ENCODE measurements at places on chromosomes 12 and 14. TPM values are rescaled to one million over a fixed set of nuclear protein-coding genes. Genes with fewer than 3 reads are reported as not detected.

TAS2R7 gene
- not detected for total RNA-seq

ACIN1 gene
- 78.7 TPM for total RNA-seq

SLC7A8 gene
- total RNA-seq: 67.7 TPM

PRB2 gene
- not detected for total RNA-seq

IFI27 gene
- total RNA-seq: 194 TPM

RDH16 gene
- 0.65 TPM for total RNA-seq

PUS1 gene
- total RNA-seq: 24.4 TPM

- no peak overlapping the region for H3K4me3 ChIP-seq
- H3K27me3 ChIP-seq: no peaks in the 10 kb centered on the region
- no peak overlapping the region for H3K27ac ChIP-seq
- DNase-seq: no peak
- no peaks in the 10 kb centered on the region for H3K36me3 ChIP-seq
- H3K4me1 ChIP-seq: peaks cover 4% of the 10 kb centered on the region
These were observed 389.8 kb downstream of the NUAK1 start for GRCh38 chr12:105748806-105749600.

- DNase-seq: no peak
- no peaks in the 10 kb centered on the region for H3K27me3 ChIP-seq
- peaks cover 18% of the 10 kb centered on the region for H3K36me3 ChIP-seq
- no peak overlapping the region for H3K4me3 ChIP-seq
- H3K4me1 ChIP-seq: peaks cover 34% of the 10 kb centered on the region
- H3K27ac ChIP-seq: peak overlapping the region; percentile 84
These were observed 10.1 kb upstream of the ALDH2 start for GRCh38 chr12:111756681-111757080.

GRCh38 chr14:36315159-36315853 is 5.1 kb downstream of the MBIP start:
- peaks cover 33% of the 10 kb centered on the region for H3K4me1 ChIP-seq
- H3K27ac ChIP-seq: no peak overlapping the region
- H3K27me3 ChIP-seq: no peaks in the 10 kb centered on the region
- no peak overlapping the region for H3K4me3 ChIP-seq
- H3K36me3 ChIP-seq: peaks cover 22% of the 10 kb centered on the region
- DNase-seq: no peak

DNA sequence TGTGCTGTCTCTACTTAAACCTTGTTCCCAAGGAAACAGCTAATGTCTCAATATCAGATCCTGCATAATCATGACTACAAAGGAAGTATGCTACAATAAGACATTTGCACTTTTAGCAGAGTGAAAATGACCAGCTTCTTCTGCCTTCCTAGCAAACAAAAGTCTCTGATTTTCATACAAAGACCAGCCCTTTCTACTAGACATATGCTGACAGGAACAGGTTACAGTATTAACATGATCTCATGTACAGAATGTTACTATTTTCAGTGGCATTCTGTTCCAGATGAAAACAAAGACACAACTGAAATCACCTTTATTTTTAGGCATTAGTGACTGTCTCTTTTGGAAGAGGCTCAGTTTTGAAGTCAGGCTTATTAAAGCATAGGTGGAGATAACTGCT is 228.6 kb downstream of the MED13L start:
- H3K4me3 ChIP-seq: no peak overlapping the region
- H3K36me3 ChIP-seq: no peaks in the 10 kb centered on the region
- no peak for DNase-seq
- no peak overlapping the region for H3K27ac ChIP-seq

DNA sequence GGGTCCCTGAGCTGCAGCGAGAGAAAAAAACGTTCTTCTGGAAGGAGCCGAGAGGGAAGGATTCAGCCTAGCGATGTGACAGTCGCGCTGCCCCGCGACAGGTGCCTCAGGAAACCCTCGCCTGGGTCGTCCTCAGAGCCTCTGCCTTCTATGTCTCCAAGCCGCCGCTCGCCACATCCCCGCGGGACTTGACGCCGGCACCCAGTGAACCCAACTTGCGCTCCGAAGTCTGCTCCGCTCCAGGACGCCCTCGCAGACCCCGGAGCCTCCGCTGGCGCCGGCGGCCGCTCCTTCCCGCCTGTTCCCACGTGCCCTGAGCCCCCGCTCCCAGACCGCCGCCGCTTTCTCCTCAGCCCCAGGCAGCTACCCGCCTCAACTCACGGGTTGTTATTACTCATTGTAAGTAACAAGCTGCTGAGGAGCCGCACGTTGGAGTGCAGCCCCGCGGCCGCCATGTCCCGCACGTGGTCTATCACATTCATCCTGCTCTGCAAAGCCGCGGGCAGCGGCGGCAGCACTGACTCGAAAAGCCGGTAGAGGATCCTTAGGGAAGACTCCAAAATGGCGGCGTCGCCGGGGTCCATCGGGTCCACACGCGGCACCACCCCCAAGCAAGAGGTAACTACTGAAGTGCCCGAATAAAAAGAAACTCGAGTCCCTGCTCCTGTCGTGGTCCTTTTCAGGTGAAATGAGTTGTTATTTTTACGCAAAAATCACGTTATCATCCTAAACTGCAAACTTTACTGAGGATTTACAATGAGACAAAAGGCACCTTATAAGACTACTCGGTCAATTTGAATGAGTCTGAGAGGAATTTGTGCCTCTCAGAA is at the start of gene ANAPC7:
ANAPC7 (minus strand) TSS at position 563 of the 830 bp plus-strand sequence; CDS start at position 482, 81 bp downstream.
- DNase-seq: peak; percentile 97
- peak within 1 kb of the TSS; percentile 92 for H3K27ac ChIP-seq
- H3K27me3 ChIP-seq: no peaks in the 10 kb centered on the region
- peak within 1 kb of the TSS; percentile 75 for H3K4me3 ChIP-seq
- peaks cover 11% of the 10 kb centered on the region for H3K4me1 ChIP-seq

DNA sequence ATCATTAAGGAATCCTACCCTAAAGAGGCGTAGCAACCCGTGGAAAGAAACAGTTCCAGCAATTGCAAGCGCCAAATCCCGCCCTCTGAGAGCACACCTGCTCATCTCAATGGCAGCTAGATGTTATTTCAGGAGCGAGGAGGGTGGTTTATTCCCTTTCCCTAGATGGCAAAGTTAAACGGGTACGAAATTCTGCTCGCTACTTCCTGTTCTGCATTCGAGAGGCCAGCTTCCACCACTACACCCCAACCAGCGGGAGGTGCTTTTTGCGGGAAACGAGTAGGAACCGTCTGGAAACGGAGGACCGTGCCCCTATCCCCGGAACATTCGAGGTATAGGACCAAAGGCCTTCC is 536 bp downstream of the VPS29 start:
- no peaks in the 10 kb centered on the region for H3K36me3 ChIP-seq
- no peak for DNase-seq
- peak overlapping the region; percentile 94 for H3K27ac ChIP-seq
- H3K4me1 ChIP-seq: peaks cover 34% of the 10 kb centered on the region
- H3K4me3 ChIP-seq: peak overlapping the region; percentile 73

GRCh38 chr14:90512329-90512991 is 115.6 kb downstream of the CALM1 start:
- no peak for DNase-seq
- peak overlapping the region; percentile 81 for H3K27ac ChIP-seq
- H3K4me1 ChIP-seq: peaks cover 55% of the 10 kb centered on the region
- no peak overlapping the region for H3K4me3 ChIP-seq
- H3K36me3 ChIP-seq: no peaks in the 10 kb centered on the region

DNA sequence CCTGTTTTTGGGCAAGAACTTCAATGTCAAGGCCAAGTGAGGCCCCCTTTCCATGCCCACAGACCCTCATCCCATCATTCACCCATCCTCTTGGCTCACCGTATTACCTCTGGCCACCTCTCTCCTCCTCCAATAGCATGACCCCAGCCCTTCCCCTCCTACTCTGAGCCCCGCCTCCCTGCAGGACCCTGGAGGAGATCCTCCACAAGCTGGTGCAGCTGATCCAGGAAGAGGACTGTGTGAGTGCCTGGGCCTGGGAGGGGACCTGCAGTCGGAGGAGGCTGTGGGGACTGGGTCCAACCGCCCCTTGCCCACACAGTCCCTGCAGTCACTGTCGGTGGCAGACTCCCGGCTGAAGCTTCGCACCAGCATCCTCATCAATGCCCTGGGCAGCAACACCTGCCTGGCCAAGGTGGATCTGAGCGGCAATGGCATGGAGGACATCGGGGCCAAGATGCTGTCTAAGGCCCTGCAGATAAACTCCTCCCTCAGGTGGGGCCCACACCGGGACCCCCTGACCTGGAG is 7.2 kb downstream of the CARMIL3 start:
- no peaks in the 10 kb centered on the region for H3K36me3 ChIP-seq
- no peaks in the 10 kb centered on the region for H3K27me3 ChIP-seq
- H3K27ac ChIP-seq: no peak overlapping the region
- DNase-seq: no peak
- H3K4me1 ChIP-seq: no peaks in the 10 kb centered on the region

DNA sequence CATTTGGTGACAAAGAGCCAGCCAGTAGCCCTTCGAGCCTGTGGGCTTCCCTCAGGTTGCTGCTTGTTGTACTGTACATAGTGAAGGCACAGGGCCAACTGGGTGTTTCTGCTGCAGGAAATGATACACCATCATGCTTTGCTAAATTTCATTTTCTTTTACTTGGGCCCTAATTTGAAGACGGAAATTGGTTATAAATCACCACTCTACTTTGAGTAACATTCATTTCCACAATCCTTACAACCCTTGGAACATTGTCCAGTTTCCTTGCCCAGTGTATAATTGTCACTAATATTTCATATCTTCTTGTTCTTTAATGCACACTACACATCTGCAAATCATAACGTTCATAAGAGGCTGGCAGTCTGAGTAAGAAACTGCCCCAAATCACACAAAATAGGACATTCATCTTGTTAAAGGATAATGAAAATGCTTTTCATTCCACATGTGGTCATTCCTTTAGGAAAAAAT is 30.2 kb downstream of the MSRB3 start:
- H3K36me3 ChIP-seq: no peaks in the 10 kb centered on the region
- DNase-seq: no peak
- no peak overlapping the region for H3K27ac ChIP-seq
- no peaks in the 10 kb centered on the region for H3K27me3 ChIP-seq

GRCh38 chr12:34342048-34342447 is 319.8 kb downstream of the ALG10 start:
- H3K36me3 ChIP-seq: no peaks in the 10 kb centered on the region
- H3K4me1 ChIP-seq: no peaks in the 10 kb centered on the region
- DNase-seq: no peak
- H3K4me3 ChIP-seq: no peak overlapping the region
- no peak overlapping the region for H3K27ac ChIP-seq

DNA sequence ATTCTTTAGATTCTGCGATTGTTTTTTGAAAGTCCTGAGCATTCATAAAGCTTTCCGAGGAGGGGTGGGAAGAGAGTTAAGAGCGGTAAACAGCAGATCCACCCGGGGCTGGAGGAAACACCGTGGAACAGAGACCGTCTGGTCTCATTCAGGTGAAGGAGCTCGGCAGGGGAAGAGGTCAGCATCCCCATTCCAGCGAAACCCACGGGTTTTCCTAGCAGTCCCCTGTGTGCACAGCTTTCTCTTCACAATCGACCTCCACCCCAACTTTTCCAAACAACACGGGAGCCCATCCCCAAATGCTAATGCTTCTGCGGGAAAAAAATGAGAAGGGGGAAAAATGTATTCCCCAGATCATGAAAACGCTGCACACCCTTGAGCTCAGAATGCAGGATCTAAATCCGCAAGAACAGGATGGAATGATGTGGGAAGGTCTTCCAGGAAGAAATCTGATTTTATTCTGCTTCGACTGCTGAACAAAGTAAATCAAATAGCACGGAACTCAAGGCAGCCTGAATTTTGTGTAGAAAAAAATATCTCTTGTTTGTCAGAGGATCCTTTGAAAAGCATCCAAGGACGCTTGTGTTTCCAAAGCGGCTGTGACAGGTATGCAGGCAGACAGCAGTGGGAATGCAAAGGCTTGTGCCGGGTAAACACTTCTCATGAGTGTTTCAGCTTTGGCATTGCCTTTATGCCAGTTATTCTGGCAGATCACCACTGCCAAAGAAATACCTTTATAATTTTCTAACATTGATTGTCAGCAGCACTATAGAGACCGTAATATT is 128.8 kb downstream of the NDUFA12 start:
- peaks cover 55% of the 10 kb centered on the region for H3K27me3 ChIP-seq
- no peak overlapping the region for H3K27ac ChIP-seq
- no peak for DNase-seq
- H3K36me3 ChIP-seq: no peaks in the 10 kb centered on the region
- H3K4me3 ChIP-seq: peak overlapping the region; percentile 56

GRCh38 chr14:35083530-35084150 is 37.6 kb downstream of the FAM177A1 start:
- DNase-seq: no peak
- H3K4me1 ChIP-seq: no peaks in the 10 kb centered on the region
- H3K4me3 ChIP-seq: no peak overlapping the region
- peaks cover 76% of the 10 kb centered on the region for H3K36me3 ChIP-seq
- H3K27ac ChIP-seq: no peak overlapping the region

DNA sequence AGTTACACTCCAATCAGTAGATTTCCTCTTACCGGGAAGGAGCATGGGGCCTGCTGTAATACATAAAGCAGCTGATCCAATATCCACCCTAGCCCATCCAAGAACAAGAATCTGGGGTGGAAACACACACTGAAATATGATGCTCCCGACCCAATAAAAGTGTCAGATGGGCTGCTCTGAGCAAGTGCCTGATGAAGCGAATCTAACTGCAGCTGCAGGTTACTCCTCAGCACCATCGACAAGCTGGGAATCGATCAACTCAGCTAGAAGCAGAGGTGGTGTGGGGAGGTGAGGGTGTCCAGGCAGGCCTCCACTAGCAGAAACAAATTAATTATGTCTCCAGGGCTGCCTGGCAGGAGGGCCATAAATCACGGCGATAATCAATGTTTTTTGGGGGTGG is 64.0 kb upstream of the WSCD2 start:
- H3K4me1 ChIP-seq: no peaks in the 10 kb centered on the region
- no peak for DNase-seq
- H3K27me3 ChIP-seq: peaks cover 30% of the 10 kb centered on the region
- no peak overlapping the region for H3K4me3 ChIP-seq

GRCh38 chr12:121400332-121401139 is 618 bp downstream of the RNF34 start:
- peak overlapping the region; percentile 85 for H3K27ac ChIP-seq
- H3K36me3 ChIP-seq: peaks cover 11% of the 10 kb centered on the region
- H3K27me3 ChIP-seq: no peaks in the 10 kb centered on the region

GRCh38 chr12:98149270-98149669 is 366.1 kb upstream of the TMPO start:
- no peak for DNase-seq
- H3K4me3 ChIP-seq: no peak overlapping the region
- H3K27me3 ChIP-seq: no peaks in the 10 kb centered on the region
- H3K36me3 ChIP-seq: no peaks in the 10 kb centered on the region

DNA sequence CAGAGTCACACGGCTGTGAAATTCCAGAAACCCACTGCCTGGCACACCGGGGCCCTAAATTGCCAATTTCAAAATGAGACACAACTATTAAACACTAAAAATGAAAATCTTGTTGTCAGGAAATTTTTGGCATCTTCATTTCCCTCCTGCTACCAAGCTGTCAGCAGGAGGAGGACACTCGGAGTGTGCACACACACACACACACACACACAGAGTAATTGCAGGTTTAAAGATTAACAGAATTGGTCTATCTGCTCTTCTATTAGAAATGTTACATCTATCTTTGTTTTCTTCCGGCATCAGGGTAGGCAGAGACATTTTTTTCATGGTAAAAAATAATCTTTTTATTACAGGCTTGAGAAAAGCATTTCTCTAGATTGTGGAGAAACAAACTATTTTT is 314.2 kb downstream of the EGLN3 start:
- no peak overlapping the region for H3K4me3 ChIP-seq
- H3K4me1 ChIP-seq: no peaks in the 10 kb centered on the region
- no peak for DNase-seq

All from suprapubic skin (tissue), 4 donors.